ENCODE measurements at places on chromosomes 4 and X. TPM values are rescaled to one million over a fixed set of nuclear protein-coding genes. Genes with fewer than 3 reads are reported as not detected.

DNA sequence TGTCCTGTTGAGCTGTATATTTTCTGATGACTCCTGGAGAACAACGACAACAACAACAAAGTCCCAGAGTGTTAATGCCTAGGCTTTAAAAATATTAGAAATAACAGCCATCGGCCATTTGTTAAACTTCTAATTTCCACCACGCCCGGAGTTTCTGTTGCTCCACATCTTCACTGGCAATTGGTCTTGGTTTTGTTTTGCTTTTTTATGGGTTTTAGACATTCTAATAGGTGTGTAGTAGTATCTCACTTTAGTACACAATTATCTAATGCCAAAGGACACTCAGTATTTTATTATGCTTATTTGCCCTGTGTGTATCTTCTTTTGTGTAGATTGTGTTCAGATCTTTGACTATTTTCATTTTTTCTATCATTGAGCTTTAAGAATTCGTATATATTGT lies 5.0 kb downstream of the MAGEA12 start:
- H3K27me3 ChIP-seq: no peaks in the 10 kb centered on the region
- H3K4me1 ChIP-seq: no peaks in the 10 kb centered on the region
- no peak for DNase-seq
- no peaks in the 10 kb centered on the region for H3K36me3 ChIP-seq
- H3K4me3 ChIP-seq: no peak overlapping the region
- H3K27ac ChIP-seq: no peak overlapping the region

- no peak overlapping the region for H3K4me3 ChIP-seq
- DNase-seq: no peak
- H3K27ac ChIP-seq: no peak overlapping the region
These were observed 102.6 kb downstream of the DHRSX start for GRCh38 chrX:2398064-2398656.

DNA sequence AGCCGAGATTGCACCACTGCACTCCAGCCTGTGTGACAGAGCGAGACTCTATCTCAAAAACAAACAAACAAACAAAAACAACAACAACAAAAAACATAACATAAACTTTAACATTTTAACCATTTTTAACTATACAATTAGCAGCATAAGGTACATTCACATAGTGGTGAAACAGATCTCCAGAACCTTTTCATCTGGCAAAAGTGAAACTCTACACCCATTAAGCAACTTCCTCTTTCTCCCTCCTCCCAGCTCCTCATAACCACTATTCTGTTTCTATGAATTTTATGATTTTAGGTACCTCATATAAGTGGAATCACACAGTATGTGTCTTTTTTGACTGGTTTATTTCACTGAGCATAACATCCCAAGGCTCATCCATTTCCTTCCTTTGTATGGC lies 103.6 kb downstream of the FAM13A start:
- no peak for DNase-seq
- no peak overlapping the region for H3K4me3 ChIP-seq
- no peaks in the 10 kb centered on the region for H3K36me3 ChIP-seq
- no peak overlapping the region for H3K27ac ChIP-seq

The GYPB gene
- total RNA-seq: not detected

The SPATA4 gene
- not detected for total RNA-seq

GRCh38 chr4:186723292-186724057 lies at the start of gene FAT1:
TSS of gene FAT1 (minus strand) at chr4:186723856. CDS start at chr4:186709827, 14,029 bp downstream.
- peak within 1 kb of the TSS; percentile 88 for H3K27ac ChIP-seq
- no peaks in the 10 kb centered on the region for H3K36me3 ChIP-seq
- H3K4me1 ChIP-seq: no peaks in the 10 kb centered on the region
- no peak for DNase-seq
- H3K4me3 ChIP-seq: peak within 1 kb of the TSS; percentile 75
- H3K27me3 ChIP-seq: peaks cover 58% of the 10 kb centered on the region

- no peaks in the 10 kb centered on the region for H3K27me3 ChIP-seq
- H3K36me3 ChIP-seq: no peaks in the 10 kb centered on the region
- no peak overlapping the region for H3K27ac ChIP-seq
- no peaks in the 10 kb centered on the region for H3K4me1 ChIP-seq
- H3K4me3 ChIP-seq: no peak overlapping the region
These were observed 37.4 kb downstream of the ETNPPL start for GRCh38 chr4:108725457-108725856.

DNA sequence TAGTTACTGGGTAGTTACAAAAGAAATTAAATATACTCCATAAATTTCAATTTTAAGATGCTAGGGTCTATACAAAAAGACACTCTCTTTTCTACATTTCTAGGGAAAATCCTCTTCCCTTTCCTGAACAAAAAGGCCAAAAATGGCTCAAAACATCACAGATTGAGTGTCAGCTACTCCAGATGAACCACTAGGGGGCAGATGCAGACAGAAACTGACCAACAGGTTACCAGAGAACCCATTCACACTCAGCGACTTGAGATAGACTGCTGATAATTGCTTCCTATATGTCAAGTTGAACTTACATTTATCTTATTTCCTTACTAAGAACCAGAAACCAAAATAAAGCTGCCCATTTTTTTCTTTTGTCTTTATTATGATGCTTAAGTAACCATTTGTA lies 83.4 kb upstream of the MID1IP1 start:
- DNase-seq: no peak
- H3K27me3 ChIP-seq: no peaks in the 10 kb centered on the region
- no peak overlapping the region for H3K27ac ChIP-seq
- no peaks in the 10 kb centered on the region for H3K36me3 ChIP-seq
- H3K4me1 ChIP-seq: no peaks in the 10 kb centered on the region

The CXCL5 gene
- total RNA-seq: 0.23 TPM

DNA sequence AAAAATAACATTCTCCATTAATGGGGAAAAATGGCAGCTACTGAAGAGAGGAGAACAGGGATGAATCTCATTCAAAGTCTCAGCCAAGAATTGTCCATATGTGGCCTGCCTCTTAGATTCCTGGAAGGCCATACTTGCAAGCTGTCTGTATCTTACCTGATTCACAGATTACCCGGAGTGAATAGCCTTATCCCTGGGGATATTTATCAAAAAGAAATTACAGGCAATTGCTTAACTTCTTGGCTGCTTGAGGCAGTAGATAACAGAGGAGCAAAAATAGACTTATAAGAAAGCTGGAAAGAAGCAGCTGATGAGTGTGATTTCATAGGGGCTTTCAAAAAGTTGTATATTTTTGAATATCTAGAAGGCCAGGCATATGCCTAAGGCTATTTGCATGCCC lies 68.8 kb upstream of the PPP1R2C start:
- H3K27me3 ChIP-seq: no peaks in the 10 kb centered on the region
- no peak overlapping the region for H3K4me3 ChIP-seq
- no peaks in the 10 kb centered on the region for H3K4me1 ChIP-seq
- no peak overlapping the region for H3K27ac ChIP-seq
- no peaks in the 10 kb centered on the region for H3K36me3 ChIP-seq

DNA sequence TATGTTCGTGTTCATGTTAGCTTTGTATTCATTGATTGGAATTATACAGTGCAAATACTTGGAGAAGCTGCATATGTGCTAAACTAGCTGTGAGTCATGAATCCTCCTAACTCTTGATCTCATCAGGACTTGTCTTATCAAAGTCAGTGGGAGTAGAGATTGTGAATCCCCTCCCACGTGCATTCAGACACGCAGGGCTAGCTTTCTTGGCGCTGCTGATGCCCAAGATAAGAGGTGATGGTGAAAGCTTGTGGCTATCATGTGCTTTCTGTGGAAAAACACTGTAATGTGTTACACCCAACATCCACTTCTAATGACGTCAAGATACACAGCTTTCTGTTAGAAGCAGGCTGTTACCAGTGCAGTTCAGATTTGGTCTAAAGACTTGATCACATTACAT lies 348.7 kb upstream of the HAND2 start:
- H3K27me3 ChIP-seq: no peaks in the 10 kb centered on the region
- H3K36me3 ChIP-seq: no peaks in the 10 kb centered on the region
- DNase-seq: no peak
- H3K27ac ChIP-seq: no peak overlapping the region
- H3K4me3 ChIP-seq: no peak overlapping the region
- H3K4me1 ChIP-seq: no peaks in the 10 kb centered on the region

- no peak overlapping the region for H3K4me3 ChIP-seq
- H3K4me1 ChIP-seq: no peaks in the 10 kb centered on the region
- DNase-seq: no peak
- no peaks in the 10 kb centered on the region for H3K36me3 ChIP-seq
- no peak overlapping the region for H3K27ac ChIP-seq
These were observed 56.3 kb upstream of the STOX2 start for GRCh38 chr4:183848805-183849204.

GRCh38 chr4:17654701-17655100 lies 40.3 kb downstream of the MED28 start:
- no peaks in the 10 kb centered on the region for H3K4me1 ChIP-seq
- H3K36me3 ChIP-seq: no peaks in the 10 kb centered on the region
- no peaks in the 10 kb centered on the region for H3K27me3 ChIP-seq
- DNase-seq: no peak
- H3K27ac ChIP-seq: no peak overlapping the region

- H3K4me3 ChIP-seq: no peak overlapping the region
- H3K27ac ChIP-seq: no peak overlapping the region
- no peaks in the 10 kb centered on the region for H3K27me3 ChIP-seq
- DNase-seq: peak; percentile 37
- no peaks in the 10 kb centered on the region for H3K36me3 ChIP-seq
These were observed 219.8 kb downstream of the OR13H1 start for GRCh38 chrX:131763674-131764073.

DNA sequence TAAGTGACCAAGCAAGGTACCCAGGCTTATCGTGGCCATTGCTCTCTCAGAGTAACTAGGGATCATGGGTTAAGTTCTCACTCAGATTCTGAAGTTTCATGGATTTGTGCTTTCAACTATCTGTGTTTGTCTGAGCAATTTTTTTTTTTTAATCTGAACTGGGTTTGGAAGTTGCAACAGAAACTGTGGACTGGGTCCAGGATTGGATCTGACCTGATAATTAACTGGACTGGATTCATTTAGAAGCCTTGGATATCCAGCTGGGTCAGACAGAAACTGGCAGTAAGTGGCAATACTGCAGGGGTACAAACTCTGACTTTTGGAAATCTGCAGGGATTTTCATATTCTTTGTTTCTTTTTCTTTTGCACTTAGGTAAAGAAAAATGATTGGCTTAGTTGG lies 38.7 kb upstream of the FGF2 start:
- H3K36me3 ChIP-seq: no peaks in the 10 kb centered on the region
- no peak overlapping the region for H3K27ac ChIP-seq
- no peaks in the 10 kb centered on the region for H3K27me3 ChIP-seq
- no peak for DNase-seq
- peaks cover 15% of the 10 kb centered on the region for H3K4me1 ChIP-seq

- H3K36me3 ChIP-seq: no peaks in the 10 kb centered on the region
- DNase-seq: peak; percentile 6
- H3K27me3 ChIP-seq: no peaks in the 10 kb centered on the region
These were observed 5.9 kb downstream of the APOO start for GRCh38 chrX:23901805-23902204.

- no peak for DNase-seq
- no peaks in the 10 kb centered on the region for H3K27me3 ChIP-seq
- H3K36me3 ChIP-seq: no peaks in the 10 kb centered on the region
- no peak overlapping the region for H3K4me3 ChIP-seq
These were observed 39.6 kb upstream of the NKX1-1 start for GRCh38 chr4:1445716-1446445.

DNA sequence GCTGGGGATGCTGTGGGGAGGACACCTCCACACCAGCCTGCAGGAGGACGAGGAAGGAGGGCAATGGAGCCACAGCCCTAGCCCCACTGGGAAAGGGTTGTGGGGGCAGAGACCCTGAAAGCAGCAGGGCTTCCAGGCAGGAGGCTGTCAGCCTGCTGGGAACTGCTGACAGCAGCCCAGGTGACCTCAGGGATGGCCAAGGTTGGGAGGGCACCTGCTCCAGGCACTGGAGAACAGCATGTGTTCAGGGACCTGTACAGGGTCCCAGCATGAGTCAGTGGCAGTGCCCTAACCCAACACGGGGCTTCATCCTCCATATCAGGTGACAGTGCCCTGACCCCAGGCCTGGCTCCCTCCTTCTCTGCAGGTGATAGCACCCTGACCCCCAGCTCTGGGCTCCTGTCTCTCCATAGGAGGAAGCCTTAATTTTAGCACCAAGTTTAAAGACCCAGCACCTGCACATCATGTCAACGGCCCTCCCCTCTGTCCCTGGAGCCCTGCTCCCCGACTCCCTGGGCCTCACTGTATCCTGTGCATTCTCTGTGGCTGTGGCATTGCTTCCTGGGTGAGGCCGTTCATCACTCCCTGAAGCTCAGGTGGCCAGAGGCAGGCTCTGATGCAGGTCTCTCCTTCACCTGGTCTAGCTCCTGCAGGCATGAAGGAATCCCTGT lies 66.3 kb downstream of the CRMP1 start:
- no peak for DNase-seq
- H3K4me3 ChIP-seq: no peak overlapping the region
- no peaks in the 10 kb centered on the region for H3K27me3 ChIP-seq
- H3K27ac ChIP-seq: no peak overlapping the region
- H3K4me1 ChIP-seq: peaks cover 5% of the 10 kb centered on the region
- H3K36me3 ChIP-seq: no peaks in the 10 kb centered on the region

DNA sequence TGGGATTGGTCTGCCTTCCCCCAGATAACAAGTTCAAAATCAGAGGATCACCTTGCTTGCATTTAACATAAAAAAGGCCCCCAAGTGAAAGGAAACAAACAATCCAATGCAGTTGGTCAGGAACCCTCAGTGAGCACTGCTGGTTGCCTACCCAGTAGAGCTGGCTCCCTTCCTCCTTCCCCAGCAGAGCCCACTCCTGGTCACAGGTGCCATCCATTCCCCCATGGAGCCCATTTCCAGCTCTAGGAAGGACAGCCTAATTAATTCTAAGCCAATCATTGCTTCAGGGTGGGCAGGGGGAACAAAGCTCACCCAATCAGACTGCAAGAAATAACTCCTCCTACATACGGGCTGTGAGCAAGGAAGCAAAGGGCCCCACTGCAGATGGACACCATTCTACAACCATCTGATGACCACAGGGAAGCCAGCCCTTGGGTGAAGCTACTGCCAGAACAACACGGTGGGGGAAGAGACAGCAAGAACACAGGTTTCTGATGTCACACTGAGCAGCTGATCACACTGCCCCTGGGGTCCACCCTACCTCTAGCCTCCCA lies 86.5 kb downstream of the SH3KBP1 start:
- H3K4me3 ChIP-seq: no peak overlapping the region
- no peaks in the 10 kb centered on the region for H3K4me1 ChIP-seq
- H3K27me3 ChIP-seq: no peaks in the 10 kb centered on the region
- no peaks in the 10 kb centered on the region for H3K36me3 ChIP-seq
- H3K27ac ChIP-seq: no peak overlapping the region
- DNase-seq: no peak

The ENAM gene
- not detected for total RNA-seq

DNA sequence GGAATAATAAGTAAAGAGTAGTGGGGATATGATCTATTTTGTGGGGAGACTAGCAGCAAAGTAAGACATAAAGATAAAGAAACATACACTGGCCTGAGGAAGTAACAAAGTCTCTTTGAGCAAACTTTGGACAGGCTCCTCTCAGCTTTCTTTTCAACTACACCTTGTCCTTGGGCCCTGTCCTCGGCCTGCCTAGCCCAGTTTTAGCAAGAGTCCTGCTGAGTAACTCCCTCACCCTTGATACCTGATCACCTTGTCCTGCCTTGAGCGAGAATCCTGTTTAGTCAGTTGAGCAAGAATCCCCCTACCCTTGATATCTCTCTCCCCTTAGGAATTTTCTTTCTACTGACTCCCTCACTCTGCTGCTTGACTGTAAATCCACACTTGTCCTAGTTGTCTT lies 11.5 kb downstream of the HNRNPH2 start:
- no peaks in the 10 kb centered on the region for H3K36me3 ChIP-seq
- H3K27ac ChIP-seq: no peak overlapping the region
- no peak for DNase-seq
- H3K4me1 ChIP-seq: no peaks in the 10 kb centered on the region
- no peak overlapping the region for H3K4me3 ChIP-seq

The NAP1L3 gene
- total RNA-seq: 0.53 TPM

Data from esophagus squamous epithelium (tissue), 5 donors.